Keratinocyte (primary cell): ENCODE measurements at places on chromosomes 5 and 9.

DNA sequence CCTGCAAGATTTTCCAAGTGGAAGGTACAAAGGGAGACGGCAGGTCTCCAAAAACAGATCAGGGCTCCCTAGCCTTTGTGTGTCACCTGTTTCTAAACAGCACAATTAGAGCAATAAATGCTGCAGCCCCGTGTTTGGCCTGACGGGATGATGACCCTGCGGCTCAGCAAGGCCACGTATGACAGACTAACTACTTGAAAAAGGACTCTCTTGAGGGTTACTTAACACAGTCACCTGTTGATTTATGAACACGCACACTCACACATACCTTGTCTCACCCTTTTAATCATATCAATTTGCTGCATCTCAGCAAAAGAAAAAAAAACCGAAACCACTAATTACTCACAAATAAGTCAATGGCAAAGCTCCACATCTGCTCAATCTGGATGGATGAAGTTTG is 199.6 kb upstream of the GAS1 start:
- H3K4me1 ChIP-seq = peaks cover 10% of the 10 kb centered on the region
- no peaks in the 10 kb centered on the region for H3K27me3 ChIP-seq
- no peaks in the 10 kb centered on the region for H3K36me3 ChIP-seq
- no peak overlapping the region for H3K27ac ChIP-seq
- no peak overlapping the region for H3K4me3 ChIP-seq

GRCh38 chr5:142008813-142009212 is 4.0 kb downstream of the GNPDA1 start:
- H3K4me1 ChIP-seq = peaks cover 17% of the 10 kb centered on the region
- H3K27ac ChIP-seq = no peak overlapping the region
- peaks cover 22% of the 10 kb centered on the region for H3K36me3 ChIP-seq
- H3K4me3 ChIP-seq = no peak overlapping the region
- H3K27me3 ChIP-seq = no peaks in the 10 kb centered on the region
- no peak for DNase-seq

DNA sequence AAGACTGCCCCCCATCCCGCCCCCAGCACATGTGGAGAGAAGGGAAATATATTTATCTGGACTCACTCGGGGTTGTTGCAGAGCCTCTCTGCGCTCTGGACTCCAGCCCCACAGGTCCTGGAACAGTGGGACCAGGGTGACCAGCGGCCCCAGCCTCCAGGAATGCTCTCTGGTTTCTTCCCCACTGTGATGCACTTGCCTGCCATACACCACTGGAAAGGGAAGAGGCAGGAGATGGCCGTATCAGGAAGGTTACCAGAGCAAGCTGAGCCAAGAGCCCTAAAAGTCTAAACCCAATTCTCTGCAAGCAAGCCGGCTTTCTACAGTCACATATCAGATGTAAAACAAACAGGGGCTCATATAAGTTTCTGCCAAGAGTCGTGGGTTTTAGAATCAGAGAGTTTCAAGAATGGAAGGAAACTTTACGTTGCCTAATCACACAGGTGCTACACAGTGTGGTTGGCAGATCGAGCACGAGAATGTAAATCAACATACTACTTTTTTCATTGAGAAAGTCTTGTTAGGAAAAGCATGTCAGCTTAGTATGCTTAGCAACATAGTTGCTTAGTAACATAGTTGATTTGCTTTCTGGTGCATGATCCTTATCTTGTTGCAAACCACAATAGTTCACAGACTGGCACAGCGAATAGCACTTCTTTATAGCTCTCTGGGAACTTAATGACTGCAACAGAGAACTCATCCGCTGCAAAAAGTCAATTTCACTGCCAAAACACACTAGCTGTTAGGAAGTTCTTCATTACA is 201.2 kb downstream of the TARS1 start:
- H3K27me3 ChIP-seq = no peaks in the 10 kb centered on the region
- DNase-seq = no peak

DNA sequence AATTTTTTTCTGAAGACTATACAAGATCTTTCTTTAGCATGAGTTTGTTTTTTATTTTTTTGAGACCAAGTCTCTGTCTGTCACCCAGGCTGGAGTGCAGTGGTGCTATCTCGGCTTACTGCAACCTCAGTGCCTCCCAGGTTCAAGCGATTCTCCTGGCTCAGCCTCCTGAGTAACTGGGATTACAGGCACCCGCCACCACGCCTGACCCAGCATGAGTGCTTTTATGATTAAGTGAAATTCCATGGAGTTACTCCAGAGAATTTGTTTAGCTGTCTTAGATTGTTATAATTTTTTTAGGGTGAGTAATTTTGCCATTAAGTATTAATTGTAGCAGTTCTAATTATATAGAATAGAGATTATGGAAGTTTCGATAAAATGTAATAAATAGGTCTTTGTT is 14.3 kb downstream of the YTHDC2 start:
- DNase-seq = no peak
- H3K27ac ChIP-seq = no peak overlapping the region
- H3K4me1 ChIP-seq = no peaks in the 10 kb centered on the region
- H3K27me3 ChIP-seq = no peaks in the 10 kb centered on the region
- no peak overlapping the region for H3K4me3 ChIP-seq

DNA sequence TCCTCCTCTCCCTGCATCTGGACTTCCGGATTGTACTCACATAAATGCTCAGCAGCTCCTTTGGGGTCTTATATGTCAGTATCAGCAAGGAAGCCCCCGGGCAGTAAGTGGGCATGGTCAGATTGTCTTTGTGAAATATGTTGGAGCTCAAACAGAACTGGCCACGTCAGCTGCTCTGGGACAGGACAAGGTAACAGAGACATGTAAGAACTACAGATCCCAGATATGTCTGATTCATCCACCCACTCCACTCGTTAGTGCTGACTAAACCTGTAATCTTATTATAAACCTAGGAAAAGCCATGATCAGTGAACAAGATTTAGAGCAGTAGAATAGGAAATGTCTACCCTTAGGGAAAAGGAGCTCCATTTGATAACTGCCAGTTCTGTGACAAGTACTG is 561.8 kb downstream of the CETN3 start:
- H3K27me3 ChIP-seq = no peaks in the 10 kb centered on the region
- no peak for DNase-seq
- no peaks in the 10 kb centered on the region for H3K36me3 ChIP-seq
- no peaks in the 10 kb centered on the region for H3K4me1 ChIP-seq
- no peak overlapping the region for H3K27ac ChIP-seq

DNA sequence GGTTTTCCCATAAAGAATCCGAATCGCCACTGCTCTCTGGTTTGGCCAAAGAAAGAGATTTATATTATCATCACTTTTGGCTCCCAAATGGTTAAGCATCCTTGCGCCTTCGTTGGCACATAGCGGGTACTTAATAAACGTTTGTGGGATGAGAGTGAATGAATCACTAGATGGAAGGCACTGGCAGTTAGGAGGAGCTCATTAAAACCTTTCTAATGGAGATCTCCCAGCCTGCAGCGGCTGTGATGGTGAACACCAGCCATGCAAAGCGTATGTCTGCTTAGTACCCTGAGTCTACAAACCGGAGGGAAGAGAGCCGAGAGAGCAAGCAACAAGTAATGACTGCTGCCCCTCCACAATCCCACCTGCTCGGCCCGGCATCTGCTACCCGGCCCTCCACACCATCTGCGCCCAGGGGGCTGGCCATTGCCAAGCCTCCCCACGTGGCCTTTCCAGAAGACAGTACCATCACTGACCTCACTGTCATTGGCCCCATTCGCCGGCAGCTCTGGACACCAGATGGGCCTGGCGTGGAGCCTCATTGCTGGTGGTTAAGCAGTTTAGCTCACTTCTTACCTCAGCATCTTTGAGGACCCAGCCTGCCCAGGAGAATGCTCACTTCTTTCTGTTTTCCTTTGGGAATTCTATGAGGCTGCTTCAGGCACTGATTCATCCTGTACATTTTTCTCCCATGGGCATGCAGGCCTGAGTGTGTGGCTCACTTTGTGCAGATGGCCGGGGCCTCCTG is 39.3 kb upstream of the ANKRD33B start:
- peaks cover 15% of the 10 kb centered on the region for H3K4me1 ChIP-seq
- H3K36me3 ChIP-seq = no peaks in the 10 kb centered on the region
- no peaks in the 10 kb centered on the region for H3K27me3 ChIP-seq
- no peak overlapping the region for H3K27ac ChIP-seq
- no peak for DNase-seq
- no peak overlapping the region for H3K4me3 ChIP-seq
